ENCODE measurements at places on chromosomes 6 and 20. TPM values are rescaled to one million over a fixed set of nuclear protein-coding genes. Genes with fewer than 3 reads are reported as not detected.

GRCh38 chr6:19866985-19867627, 29.9 kb downstream of the ID4 start:
- no peak for DNase-seq

Gene SIRPD
- polyA plus RNA-seq, result not detected

- DNase-seq, result no peak
Measured at GRCh38 chr6:90458353-90459224, 128.3 kb downstream of the MAP3K7 start.

DNA sequence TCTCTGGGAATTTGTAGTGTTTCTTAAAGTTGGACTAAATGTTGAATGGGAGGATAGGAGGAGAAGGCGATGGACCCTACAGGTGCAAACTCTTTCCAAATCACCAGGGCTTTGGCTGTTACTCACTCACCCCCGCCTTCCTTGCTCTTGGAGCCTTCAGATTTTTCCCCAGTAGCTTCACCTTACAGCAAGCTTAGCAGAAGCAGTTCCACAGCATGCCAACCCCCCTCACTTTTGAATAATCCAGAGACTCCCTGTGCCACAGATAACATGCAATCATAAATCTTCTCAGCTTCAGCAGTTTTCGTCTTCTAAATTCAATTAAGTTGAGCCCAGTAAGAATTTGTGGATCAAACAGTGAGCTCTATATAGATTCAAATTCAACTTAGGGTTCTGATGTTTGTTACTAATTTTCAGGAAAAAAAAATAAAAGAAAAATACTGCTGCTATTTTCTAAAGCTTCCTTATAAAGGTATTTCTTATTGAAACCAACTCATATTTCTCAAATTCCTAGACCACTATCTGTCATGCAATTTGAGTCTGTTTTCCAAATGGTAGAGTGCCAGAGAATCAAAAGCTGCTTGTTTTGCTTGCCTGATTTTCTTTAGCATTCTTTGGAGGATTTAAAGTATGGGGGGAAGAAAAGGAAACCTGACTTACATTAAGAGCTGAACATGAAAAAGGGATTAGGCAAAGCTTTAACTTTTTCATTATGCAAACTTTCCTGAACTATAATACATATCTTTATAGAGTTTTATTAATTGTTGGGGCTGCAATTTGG, 166.4 kb downstream of the EYA4 start:
- DNase-seq, result no peak

DNA sequence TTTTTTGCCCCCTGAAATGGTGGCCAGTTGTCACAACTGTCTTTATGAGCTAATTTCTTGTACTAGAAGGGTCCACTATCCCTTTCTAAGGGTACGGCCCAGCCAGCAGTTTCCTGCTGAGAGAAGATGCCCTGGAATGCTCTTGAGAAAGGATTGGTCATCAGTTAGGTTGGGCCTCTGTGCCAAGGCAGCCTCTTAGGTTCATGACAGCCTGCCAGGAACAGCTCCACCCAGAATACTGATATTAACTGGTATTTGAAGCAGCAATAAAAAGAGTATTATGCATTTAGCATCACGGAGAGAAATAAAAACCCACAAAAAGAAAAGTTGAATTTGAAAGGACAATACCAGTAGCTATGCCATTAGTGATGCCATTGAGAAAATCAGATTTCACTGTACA, 9.0 kb upstream of the HINT3 start:
- DNase-seq, result no peak

All from left kidney (tissue), 8 donors.